ENCODE measurements at places on chromosomes 12 and 14. TPM values are rescaled to one million over a fixed set of nuclear protein-coding genes. Genes with fewer than 3 reads are reported as not detected.

GRCh38 chr12:104604070-104604994 is 147.6 kb downstream of the CHST11 start:
- H3K4me3 ChIP-seq, result no peak overlapping the region
- H3K4me1 ChIP-seq, result peaks cover 7% of the 10 kb centered on the region
- no peaks in the 10 kb centered on the region for H3K27me3 ChIP-seq
- H3K27ac ChIP-seq, result no peak overlapping the region
- H3K36me3 ChIP-seq, result no peaks in the 10 kb centered on the region

- peaks cover 7% of the 10 kb centered on the region for H3K4me1 ChIP-seq
- peak; percentile 24 for DNase-seq
- H3K27me3 ChIP-seq, result no peaks in the 10 kb centered on the region
- no peak overlapping the region for H3K27ac ChIP-seq
Measured at GRCh38 chr14:32594766-32595165, 265.7 kb downstream of the AKAP6 start.

DNA sequence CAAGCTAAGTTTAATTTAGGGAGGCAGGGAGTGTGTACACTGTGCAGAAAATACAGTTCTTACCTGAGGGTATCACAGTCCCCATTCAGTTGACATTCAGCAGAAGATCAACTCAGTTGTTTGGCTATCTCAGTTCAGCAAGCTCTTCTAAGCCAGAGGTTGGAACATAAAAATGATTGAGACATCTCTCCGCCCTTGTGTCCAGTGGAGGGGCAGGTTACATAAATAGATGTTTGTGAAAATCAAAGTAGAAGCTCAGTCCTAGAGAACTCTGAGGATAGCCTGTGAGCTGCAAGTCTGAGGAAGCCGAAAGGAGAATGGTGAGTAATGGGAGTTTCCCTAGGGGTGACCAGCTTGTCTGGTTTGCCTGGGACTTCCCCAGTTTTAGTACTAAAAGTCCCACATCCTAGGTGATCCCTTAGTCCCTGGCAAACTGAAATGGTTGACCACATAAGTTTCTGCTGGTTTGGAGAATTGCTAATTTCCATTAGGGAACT is 251.4 kb upstream of the ATP2B1 start:
- no peak overlapping the region for H3K4me3 ChIP-seq
- no peaks in the 10 kb centered on the region for H3K27me3 ChIP-seq
- no peaks in the 10 kb centered on the region for H3K4me1 ChIP-seq
- H3K27ac ChIP-seq, result no peak overlapping the region
- no peaks in the 10 kb centered on the region for H3K36me3 ChIP-seq

DNA sequence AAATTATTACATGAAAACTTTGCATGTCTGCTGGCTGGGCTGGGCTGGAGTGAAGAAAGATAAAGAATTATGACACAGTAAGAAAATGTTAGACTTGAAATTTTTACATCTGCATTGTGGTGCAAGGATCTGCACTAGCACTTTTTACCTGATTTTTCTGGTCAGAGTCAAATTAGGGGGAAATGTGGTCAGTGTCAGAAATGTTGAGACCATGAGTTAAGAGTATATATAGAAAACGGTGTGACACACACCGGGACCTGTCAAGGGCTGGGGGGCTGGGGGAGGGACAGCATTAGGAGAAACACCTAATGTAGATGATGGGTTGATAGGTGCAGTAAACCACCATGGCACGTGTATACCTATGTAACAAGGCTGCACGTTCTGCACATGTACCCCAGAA is 90.3 kb downstream of the IGF1 start:
- H3K4me1 ChIP-seq, result peaks cover 6% of the 10 kb centered on the region
- no peak overlapping the region for H3K27ac ChIP-seq
- no peak overlapping the region for H3K4me3 ChIP-seq
- no peaks in the 10 kb centered on the region for H3K36me3 ChIP-seq
- H3K27me3 ChIP-seq, result no peaks in the 10 kb centered on the region
- DNase-seq, result no peak

- H3K27me3 ChIP-seq, result no peaks in the 10 kb centered on the region
- no peak overlapping the region for H3K4me3 ChIP-seq
- H3K27ac ChIP-seq, result no peak overlapping the region
- H3K4me1 ChIP-seq, result no peaks in the 10 kb centered on the region
Measured at GRCh38 chr12:59548930-59549329, 46.9 kb upstream of the SLC16A7 start.

DNA sequence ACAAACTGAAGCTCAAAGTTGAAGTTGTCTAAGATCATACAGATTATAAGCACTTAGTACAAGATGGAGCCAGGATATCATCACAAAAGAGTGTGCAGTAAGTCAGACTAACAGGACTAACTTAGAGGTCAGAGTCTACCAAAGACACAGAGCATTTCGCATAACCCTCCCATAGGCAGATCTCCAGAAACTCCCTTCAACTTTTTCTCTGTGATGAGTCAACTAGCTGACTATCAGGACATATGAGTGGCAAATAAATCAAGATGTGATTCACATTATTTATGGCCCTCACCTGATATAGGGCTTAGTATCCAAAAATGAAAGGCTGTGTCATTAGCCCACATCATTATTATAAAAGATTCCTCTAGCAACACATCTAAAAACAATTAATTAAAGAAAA is 484.6 kb downstream of the GALC start:
- H3K4me1 ChIP-seq, result no peaks in the 10 kb centered on the region
- H3K27ac ChIP-seq, result no peak overlapping the region
- H3K4me3 ChIP-seq, result no peak overlapping the region
- no peak for DNase-seq

DNA sequence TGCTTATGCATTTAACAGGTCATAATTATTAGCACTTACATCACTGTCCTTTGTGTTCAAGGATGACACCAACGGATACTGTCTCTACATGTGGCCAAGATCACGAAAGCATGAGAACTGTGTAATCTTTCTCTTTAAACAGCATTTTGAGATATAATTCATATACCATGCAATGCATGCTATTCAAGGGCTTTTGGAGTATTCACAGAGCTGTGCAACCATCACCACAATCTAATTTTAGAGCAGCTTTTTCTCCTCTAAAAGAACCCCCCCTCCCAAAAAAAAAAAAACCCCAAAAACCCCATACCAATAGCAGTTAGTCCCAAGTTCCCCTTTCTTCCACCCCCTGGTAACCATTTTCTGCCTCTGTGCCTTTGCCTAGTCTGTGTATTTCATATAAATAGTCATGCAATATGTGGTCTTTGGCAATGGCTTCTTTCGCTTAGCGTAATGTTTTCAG is 60.6 kb downstream of the SPRING1 start:
- peaks cover 2% of the 10 kb centered on the region for H3K4me1 ChIP-seq
- H3K36me3 ChIP-seq, result no peaks in the 10 kb centered on the region
- no peak overlapping the region for H3K4me3 ChIP-seq
- H3K27ac ChIP-seq, result no peak overlapping the region
- peaks cover 2% of the 10 kb centered on the region for H3K27me3 ChIP-seq

DNA sequence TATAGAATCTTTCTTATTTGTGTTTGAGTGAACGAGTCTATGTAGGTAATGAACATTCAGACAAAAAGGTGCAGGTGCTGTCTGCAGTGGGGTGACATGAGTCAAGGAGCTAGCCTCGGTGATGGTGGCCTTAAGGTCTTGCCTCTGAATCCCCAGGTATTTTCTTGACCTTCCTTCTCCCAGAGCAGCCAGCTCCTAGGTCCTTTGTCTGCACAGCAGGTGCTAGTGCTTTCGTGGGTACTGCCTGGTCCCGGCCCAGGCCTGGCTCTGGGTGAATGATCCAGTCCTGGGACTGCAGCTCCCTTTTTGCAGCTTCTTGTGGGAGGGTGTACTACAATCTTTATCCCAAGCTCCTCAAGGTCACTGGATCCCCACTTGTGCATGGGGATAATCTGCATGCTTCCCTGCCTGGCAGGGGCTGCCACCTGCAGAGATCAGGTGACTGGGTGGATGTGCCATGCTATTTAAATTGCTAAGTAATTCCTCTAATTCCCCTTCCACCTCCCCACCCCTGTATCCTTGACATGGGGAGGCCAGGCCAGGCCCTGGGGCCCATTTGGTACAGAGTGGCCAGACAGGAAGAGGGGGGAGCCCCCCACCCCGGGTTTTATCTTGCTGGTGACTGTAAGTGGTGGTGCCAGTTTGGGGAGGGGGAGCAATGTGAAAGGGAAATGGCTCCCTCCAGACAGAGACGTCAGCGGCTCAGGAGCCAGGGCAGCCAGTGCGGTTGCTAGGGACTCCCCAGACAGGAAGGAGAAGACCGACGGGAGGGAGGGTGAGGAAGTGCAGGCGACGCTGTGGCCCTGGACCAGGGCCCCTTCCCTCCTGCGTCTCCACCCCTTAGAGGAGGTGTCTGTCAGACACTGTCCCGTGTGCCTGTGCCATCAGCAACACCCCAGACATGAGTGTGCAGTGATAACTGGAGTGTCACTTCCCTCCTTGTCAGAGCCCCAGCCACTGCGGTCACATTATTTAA is 6.7 kb downstream of the VASH1 start:
- no peak overlapping the region for H3K27ac ChIP-seq
- no peak for DNase-seq
- H3K27me3 ChIP-seq, result no peaks in the 10 kb centered on the region
- H3K4me1 ChIP-seq, result peaks cover 10% of the 10 kb centered on the region
- no peak overlapping the region for H3K4me3 ChIP-seq
- peaks cover 4% of the 10 kb centered on the region for H3K36me3 ChIP-seq

GRCh38 chr12:25151476-25151875 is 43.5 kb downstream of the DNAI7 start:
- H3K27ac ChIP-seq, result peak overlapping the region; percentile 92
- no peak overlapping the region for H3K4me3 ChIP-seq
- H3K36me3 ChIP-seq, result no peaks in the 10 kb centered on the region
- peaks cover 16% of the 10 kb centered on the region for H3K4me1 ChIP-seq

DNA sequence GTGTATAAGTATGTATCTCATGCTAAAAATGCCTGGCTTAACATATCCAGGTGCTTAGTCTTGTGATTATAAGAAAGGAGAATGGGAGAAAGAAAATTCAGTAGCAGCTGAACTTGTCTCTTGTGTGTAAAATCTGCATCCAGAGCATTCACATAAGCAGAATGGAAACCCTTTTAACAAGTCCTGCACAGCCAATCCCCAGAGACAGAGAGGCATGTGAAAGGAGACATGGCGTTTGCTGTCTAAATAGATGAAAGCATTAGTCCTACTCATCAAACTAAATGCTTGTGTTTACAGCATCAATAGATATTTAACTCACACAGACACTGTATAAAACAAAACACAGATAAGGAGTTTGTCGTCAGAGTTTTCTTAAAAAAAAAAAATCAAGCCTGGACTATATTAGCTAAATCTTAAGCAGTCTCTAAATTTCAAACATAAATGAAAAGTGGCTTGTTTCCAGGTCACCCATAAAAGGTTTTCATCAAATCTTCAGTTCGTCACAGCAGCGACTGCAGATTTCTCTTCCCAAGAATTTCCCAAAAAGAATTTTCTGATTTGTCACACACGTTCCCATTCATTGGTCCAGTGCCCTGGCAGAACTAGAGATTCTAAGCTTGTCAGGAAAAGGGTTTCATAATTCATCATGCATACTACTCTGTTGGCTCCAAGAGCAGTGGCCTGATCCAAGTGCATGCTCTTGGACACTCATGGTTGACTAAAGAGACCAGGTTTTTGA is 249.2 kb downstream of the BTG1 start:
- peaks cover 2% of the 10 kb centered on the region for H3K4me1 ChIP-seq
- no peaks in the 10 kb centered on the region for H3K36me3 ChIP-seq
- no peak overlapping the region for H3K27ac ChIP-seq

DNA sequence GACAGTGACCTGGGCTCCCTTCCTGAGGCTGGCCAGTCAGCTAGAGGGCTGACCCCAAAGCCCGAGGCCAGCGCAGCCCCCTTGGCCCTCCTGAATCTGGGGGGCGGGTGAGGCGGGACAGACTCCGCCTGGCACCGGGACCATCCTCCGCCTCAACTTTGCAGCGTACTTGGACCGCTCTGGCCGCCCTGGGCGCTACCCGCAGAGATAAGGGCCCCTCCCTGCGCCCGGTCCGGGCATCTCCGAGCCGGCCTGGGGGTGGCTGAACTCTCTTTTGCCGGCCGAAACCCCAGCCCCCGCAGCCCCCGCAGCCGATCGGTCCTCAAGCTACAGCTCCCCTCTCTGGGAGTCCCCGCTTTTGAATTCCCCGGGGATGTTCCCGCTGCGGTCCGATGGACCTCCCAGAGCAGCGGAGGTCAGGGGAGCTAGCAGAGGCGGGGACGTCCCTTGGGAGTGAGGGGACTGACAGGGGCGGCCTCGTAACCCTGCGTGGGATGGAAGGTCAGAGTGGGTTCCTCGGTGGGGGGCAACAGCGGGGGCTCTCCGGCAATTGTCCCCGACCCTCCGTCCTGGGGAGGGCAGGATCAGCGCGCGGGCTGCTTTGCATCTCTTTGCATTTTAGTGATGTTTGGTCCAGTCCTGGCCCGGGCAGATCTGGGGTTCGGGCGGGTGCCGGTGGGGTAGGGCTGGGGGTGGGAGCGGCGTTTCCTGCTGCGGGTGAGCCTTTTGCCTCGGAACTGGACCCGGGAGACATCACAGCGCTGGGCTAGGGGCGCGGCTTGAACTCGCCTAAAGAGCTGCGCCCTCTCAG is at the start of gene CRIP1:
TSS of gene CRIP1 (plus strand) at position 724 of the 811 bp plus-strand sequence. CDS start 374 bp downstream, outside the sequence.
- no peak within 1 kb of the TSS for H3K27ac ChIP-seq
- H3K4me1 ChIP-seq, result peaks cover 9% of the 10 kb centered on the region
- H3K36me3 ChIP-seq, result no peaks in the 10 kb centered on the region
- peaks cover 25% of the 10 kb centered on the region for H3K27me3 ChIP-seq
- DNase-seq, result no peak

- H3K4me1 ChIP-seq, result no peaks in the 10 kb centered on the region
- no peaks in the 10 kb centered on the region for H3K36me3 ChIP-seq
- no peak overlapping the region for H3K27ac ChIP-seq
- peak; percentile 56 for DNase-seq
Measured at GRCh38 chr14:20631880-20632389, 9.6 kb downstream of the OR6S1 start.

- no peaks in the 10 kb centered on the region for H3K4me1 ChIP-seq
- H3K27me3 ChIP-seq, result peaks cover 2% of the 10 kb centered on the region
- H3K27ac ChIP-seq, result no peak overlapping the region
Measured at GRCh38 chr14:56452940-56453339, 126.7 kb upstream of the TMEM260 start.

DNA sequence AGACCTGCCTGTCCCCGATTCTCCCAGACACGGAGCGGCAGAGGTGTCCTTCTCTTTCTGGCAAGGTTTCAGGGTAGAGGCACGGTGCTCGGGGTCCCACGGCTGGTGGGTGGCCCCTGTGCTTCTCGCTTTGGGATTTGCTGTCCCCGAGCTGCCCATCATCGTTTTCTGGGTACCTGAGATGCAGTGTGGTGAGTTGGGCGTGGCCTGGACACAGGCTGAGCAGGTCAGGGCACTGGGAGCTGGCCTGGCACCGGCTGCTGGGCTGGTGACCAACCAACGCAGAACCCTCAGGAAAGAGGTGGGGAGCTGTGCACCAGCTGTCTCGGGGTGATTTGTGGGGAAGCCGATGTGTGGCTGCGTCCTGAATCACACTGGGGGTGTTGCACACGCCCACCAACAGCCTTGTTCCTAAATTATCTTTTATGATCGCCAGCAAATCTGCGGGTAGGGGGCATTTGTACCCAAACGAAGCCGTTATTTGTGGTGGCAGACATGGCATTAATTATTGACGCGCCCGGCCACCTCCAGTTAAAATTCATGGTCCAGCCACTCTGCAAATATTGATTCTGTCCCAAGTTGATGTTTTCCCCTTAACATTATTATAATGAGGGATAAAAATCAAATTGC is 61.0 kb downstream of the KIF26A start:
- no peak overlapping the region for H3K4me3 ChIP-seq
- no peaks in the 10 kb centered on the region for H3K4me1 ChIP-seq
- no peak overlapping the region for H3K27ac ChIP-seq
- DNase-seq, result no peak
- no peaks in the 10 kb centered on the region for H3K27me3 ChIP-seq

LHX5 gene
- polyA plus RNA-seq, result not detected

OSBPL8 gene
- polyA plus RNA-seq, result 17.8 TPM

CERS5 gene
- 58.7 TPM for polyA plus RNA-seq

ERP27 gene
- not detected for polyA plus RNA-seq

PROX2 gene
- polyA plus RNA-seq, result not detected

MIP gene
- polyA plus RNA-seq, result not detected

ESPL1 gene
- 9.2 TPM for polyA plus RNA-seq

GPRC5D gene
- polyA plus RNA-seq, result not detected

All from IMR-90 (cell line).